ENCODE measurements at places on chromosomes 13 and 19.

DNA sequence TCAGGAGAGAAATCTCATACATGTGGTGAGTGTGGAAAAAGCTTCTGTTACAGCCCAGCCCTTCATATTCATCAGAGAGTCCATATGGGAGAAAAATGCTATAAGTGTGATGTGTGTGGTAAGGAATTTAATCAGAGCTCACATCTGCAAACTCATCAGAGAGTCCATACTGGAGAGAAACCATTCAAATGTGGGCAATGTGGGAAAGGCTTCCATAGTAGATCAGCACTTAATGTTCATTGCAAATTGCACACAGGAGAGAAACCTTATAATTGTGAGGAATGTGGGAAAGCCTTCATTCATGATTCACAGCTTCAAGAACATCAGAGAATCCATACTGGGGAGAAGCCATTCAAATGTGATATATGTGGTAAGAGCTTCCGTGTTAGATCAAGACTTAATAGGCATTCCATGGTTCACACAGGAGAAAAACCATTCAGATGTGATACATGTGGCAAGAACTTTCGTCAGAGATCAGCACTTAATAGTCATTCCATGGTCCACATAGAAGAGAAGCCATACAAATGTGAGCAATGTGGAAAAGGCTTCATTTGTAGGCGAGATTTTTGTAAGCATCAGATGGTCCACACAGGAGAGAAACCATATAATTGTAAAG, 15.2 kb downstream of the ZNF221 start:
- no peak for DNase-seq

- no peak for DNase-seq
Measured at GRCh38 chr13:75771818-75772217, 135.7 kb downstream of the LMO7 start.

- no peak for DNase-seq
Measured at GRCh38 chr19:45677351-45678230, 9.6 kb downstream of the GIPR start.

- DNase-seq = no peak
Measured at GRCh38 chr19:15243236-15243957, 11.1 kb upstream of the EPHX3 start.

DNA sequence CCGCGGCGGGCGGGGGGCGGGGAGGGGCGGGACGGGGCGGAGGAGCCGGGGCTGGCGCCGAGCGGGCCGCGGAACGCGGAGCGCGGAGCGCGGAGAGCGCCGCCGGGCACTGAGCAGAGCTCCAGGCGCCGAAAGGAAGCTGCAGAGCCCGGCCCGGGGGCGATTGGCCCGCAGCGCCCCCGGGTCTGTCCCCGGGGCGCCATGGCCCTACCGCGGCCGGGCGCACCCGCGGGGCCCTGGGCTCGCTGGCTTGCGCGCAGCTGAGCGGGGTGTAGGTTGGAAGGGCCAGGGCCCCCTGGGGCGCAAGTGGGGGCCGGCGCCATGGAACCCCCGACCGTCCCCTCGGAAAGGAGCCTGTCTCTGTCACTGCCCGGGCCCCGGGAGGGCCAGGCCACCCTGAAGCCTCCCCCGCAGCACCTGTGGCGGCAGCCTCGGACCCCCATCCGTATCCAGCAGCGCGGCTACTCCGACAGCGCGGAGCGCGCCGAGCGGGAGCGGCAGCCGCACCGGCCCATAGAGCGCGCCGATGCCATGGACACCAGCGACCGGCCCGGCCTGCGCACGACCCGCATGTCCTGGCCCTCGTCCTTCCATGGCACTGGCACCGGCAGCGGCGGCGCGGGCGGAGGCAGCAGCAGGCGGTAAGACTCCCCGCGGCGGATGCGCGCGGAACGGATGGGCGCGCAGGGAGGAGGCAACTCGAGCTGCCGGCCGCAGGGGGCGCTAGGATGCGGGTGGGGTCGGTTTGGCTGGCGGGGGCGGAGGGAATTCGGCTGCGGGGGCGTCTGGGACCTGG, at the start of gene PDE4A:
TSS of gene PDE4A (plus strand) at position 95 of the 796 bp plus-strand sequence. CDS start at position 322, 227 bp downstream.
- no peak for DNase-seq

DNA sequence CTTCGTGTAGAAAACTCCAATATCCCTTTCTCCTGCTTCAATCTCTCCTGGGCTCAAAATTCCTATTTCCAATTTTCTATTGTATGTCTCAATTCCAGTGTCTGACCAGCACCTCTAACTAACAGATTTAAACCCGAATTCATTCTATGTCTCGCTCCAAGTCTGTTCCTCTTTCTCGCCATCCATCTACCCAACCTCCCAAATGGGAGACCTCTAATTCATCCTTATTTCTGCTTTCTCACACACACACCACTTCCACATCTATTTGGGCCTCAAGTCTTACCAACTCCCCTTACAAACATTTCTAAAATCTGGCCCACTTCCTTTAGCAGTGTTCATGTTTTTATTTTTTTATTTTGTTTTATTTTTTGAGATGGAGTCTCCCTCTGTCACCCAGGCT, 53.3 kb downstream of the MBD3L2B start:
- no peak for DNase-seq

GRCh38 chr19:44869733-44870470, 21.2 kb upstream of the TOMM40 start:
- no peak for DNase-seq

DNA sequence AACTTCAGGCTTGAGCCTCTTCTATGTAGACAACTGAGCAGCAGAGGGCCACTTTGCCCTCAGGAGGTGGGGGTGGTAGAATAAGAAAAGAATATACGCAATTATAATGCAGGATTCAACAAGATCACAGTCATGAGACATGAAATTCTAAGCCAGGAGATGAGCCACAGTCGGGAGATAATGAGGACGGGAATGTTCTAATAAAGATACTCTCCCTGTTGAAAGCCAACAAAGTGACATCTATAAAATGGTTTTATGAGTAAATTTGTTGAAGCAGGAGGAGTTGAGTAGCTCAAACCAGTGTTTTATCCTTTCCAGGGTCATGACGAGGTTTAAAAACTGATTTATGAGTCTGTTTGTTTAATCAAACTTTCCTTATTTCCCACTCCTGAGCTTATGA, 152.0 kb upstream of the SERP2 start:
- DNase-seq = no peak

- no peak for DNase-seq
Measured at GRCh38 chr19:19591133-19591825, 27.2 kb downstream of the PBX4 start.

DNA sequence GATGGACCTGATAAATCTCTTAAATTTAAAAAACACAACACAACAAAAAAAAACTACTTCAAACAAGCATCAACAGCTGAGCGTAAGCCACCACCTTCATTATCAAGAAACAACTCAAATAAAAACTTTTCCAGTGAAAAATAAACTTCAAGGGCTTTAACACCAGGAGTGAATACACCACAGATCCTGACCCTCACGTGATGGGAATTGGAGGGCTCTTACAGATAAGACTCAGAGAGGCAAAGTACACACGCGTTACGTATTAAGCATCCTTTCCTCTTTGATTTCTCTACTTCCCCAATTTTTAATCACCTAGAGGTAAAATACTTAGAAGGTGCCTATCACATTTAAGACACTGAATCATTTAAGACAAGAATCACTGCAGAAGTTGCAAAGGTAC, 573 bp upstream of the STARD13 start:
- no peak for DNase-seq

DNA sequence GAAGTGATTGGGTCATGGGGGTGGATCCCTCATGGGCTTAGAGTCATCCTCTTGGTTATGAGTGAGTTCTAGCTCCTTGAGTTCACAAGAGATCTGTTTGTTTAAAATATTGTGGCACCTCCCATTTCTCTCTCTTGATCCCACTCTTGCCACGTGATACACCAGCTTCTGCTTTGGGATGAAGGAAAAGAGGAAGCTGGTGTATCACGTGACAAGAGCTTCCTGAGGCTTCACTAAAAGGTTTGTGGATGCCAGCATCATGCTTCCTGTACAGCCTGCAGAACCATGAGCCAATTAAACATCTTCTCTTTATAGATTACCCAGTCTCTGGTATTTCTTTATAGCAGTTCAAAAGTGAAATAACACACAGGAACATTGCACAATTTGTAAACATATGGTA, 352.5 kb upstream of the ATXN8OS start:
- DNase-seq = no peak

DNA sequence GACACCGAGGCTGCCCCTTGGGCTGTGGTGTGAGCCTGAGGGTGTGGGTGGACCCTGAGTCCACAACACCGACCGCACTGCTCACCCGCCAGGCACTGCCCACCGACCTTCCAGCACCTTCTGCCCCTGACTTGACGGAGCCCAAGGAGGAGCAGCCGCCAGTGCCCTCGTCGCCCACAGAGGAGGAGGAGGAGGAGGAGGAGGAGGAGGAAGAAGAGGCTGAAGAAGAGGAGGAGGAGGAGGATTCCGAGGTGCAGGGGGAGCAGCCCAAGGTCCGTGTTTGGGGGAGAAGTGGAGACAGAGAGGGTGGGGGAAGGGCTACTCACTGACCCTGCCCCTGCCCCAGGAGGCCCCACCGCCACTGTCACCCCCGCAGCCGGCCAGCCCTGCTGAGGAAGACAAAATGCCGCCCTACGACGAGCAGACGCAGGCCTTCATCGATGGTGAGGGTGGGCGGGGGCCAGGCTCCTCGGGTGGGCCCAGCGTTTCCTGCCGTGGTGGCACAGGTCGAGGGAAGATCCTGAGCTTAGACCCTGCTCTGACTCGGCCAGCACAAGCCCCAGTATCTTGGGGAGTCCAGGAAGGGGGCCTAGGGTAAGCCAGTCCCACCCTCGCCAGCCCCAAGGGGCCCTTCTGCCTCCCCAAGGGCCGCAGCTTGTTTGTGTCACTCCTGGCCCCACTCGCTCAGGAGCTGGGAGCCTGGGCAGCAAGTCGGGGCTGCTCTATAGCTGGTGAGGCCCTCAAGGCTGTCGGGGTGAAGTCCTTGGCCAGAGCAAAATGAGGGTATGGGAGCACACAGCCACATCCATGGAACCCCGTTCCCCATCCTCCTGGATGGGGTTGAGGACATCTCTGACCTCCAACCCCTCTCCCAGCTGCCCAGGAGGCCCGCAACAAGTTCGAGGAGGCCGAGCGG, 12.2 kb downstream of the PRKCSH start:
- DNase-seq = no peak

GRCh38 chr13:96141032-96141431, 51.1 kb downstream of the HS6ST3 start:
- no peak for DNase-seq

DNA sequence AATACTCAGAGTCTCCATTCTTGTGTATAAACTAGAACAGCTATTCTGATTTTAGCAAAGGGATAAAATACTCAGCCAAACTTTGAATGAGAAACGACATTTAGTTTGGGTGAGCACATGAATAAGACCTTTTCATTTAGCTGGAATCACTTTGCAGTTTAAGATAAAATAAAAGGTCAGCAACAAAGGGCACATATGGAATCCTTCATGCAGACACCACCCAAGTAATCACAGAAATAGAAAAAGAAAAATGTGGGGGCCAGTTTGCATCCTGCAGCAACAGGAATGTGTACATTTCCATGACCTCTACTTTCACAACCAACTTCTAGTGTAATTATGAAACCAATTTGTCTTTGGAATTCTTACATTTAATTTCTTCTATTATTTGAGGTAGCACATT, 1637.4 kb downstream of the PCDH9 start:
- DNase-seq = no peak

- DNase-seq = no peak
Measured at GRCh38 chr19:41478171-41478570, 35.2 kb downstream of the ERICH4 start.

GRCh38 chr19:19224150-19224851, 12.5 kb downstream of the NCAN start:
- no peak for DNase-seq

GRCh38 chr13:74173822-74174221, 39.6 kb upstream of the KLF12 start:
- DNase-seq = no peak

GRCh38 chr13:32246468-32246867, 68.7 kb downstream of the ZAR1L start:
- no peak for DNase-seq

DNA sequence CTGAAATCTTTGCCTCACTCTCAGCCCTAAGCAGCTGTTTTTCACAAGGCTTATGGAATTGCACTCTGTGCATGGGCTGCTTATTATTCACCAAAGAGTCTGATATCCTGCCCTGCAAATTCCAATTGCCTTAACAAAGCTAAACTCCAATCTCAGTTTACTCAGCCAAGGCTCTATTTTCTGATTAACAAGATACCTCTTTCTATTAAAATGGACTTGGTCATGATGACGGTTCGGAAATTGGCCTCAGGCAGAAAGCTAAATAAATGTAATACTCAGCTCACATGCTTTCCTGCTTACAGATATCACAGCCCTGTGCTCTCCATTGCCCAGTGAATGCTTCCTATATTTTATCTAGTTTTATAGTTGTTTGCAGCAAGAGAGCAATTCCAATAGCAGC, 1270.8 kb downstream of the PCDH9 start:
- DNase-seq = no peak

- no peak for DNase-seq
Measured at GRCh38 chr13:48782429-48782840, 128.7 kb downstream of the CYSLTR2 start.

DNA sequence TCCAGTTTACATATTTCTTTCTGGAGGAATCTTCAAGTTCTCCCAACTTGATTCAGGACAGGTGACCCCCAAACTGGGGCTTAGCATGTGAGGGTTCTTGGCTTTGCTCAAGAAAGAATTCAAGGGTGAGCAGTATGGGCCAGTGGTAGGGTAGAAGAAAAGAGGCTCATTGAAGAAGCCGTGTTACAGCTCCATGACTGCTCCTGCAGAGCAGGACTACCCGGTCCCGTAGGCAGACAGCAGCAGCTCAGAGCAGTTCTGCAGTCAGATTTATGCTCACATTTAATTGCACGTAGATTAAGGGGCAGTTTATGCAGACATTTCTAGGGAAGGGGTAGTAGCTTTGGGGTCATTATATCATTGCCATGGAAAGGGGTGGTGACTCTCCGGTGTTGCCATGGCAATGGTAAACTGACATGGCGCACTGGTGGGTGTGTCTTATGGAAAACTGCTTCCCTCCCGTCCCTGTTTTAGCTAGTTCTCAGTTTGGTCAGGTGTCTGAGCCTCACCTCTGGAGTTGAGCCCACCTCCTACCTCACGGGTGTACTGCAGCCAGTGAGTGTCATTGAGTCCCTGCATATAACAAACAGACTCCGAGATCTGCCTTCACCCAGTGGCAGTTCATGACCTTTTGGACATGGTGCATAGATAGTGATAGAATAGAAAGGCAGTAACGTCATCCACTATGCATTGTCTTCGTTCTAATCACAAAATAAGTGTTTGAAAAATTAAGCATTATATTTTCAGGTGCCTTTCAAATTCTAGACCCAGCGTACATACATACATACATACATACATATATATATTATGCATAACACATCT, 16.0 kb upstream of the ZNF792 start:
- DNase-seq = no peak

DNA sequence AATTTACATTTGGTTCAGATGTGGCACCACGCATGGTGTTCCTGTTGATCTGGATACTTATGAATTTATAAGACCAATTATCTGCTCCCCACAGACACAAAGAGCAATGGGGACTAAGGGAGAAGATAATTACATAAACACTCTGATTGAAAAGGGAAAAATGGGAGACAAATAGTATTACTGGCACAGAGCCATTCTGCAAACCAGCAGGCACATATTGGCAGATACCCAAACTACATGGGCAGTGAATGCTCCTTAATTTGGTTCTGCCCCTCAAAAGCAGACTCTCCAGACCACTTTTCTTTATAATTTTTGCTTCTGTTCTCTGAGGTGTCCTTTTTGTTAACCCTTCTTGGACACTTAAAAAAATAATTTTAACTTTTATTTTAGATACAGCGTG, 1674.2 kb downstream of the PCDH9 start:
- DNase-seq = no peak

All from hypothalamus (tissue), 51 donors.